Stimulated activated CD4-positive, alpha-beta T cell treated with anti-CD3 and anti-CD28 coated beads, TNF-alpha, amount 100 ng/mL, for 24 hours (primary cell): ENCODE measurements at places on chromosomes 12 and 14.

- no peak for DNase-seq
These were observed 31.8 kb upstream of the RCOR1 start for GRCh38 chr14:102560458-102561261.

GRCh38 chr12:104835317-104835716 lies 122.8 kb downstream of the SLC41A2 start:
- no peak for DNase-seq

DNA sequence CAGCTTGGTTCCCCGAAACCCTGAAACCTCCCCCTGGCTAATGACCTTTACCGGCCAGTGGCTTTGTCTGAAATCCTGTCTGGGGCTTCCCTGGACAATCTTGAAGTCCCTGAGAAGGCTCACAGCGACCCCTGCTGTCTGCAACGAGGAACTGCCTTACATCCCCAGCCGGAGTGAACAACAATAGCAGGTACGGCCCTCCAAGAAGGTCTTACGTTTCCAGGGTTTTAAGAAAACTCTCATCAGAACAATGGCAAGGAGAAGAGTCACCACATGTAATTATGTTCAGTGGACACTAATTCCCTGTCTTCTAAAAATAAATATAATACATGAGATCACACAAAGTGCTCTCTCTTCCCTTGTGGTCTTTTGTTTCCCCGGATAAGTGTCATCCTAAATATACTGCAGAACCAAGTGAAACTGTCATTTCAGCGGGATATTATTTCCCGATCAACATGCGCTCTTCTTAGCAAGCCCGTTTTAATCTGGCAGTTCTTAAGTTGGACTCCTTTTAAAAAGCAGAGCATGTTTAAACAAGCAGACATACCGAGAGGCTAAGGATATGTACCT lies 53.3 kb downstream of the RBM19 start:
- peak; percentile 40 for DNase-seq

DNA sequence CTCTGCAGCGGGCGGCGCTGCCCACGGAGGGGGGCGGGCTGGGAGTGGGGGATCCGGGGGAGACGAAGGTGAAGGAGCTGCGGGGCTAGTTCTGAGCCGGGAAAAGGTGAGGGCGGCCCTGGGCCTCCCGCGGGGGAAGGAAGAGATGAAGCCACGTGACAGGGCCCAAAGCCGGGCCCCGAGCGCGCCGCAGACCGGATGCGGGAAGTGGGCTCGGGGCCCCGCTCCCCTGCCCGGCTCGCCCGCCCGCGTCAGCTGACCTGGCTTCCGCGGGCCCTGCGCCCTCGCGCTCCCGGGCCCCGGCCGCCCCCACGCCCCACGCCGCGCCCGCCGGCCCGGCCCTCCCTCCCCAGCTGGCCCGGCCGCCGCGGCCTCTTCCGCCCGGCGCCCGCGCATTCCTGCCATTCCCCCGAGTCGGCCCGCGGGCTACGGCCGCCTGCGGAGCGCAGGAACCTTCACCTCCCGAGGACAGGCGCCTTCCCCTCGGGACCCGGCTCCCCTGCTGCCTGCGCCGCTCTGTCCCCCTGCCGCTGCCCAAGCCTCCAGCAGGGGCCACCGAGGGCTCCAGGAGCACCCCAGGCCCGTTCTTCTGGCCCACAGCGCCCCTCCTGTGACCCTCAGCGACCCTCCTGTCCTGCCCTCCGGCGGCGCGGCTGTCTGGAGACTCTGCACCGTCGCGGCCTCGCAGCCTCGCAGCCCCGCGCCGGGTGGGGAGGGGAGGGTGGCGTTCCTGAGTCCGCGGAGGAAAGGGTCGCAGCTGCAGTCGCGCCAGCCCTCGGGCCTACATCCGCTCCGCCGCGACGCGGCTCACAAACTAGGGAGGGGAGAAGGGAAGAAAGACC lies 20.4 kb downstream of the NINJ2 start:
- DNase-seq, result peak; percentile 40

GRCh38 chr12:100249941-100250340 lies 16.9 kb downstream of the DEPDC4 start:
- no peak for DNase-seq
